ENCODE measurements at places on chromosomes 12 and 14.

- peak; percentile 52 for DNase-seq
Measured at GRCh38 chr12:52037248-52037861, 13.9 kb upstream of the NR4A1 start.

GRCh38 chr12:132477703-132478432, 12.1 kb upstream of the FBRSL1 start:
- DNase-seq: no peak

GRCh38 chr14:52380294-52380693, 66.2 kb downstream of the PTGER2 start:
- DNase-seq: no peak

DNA sequence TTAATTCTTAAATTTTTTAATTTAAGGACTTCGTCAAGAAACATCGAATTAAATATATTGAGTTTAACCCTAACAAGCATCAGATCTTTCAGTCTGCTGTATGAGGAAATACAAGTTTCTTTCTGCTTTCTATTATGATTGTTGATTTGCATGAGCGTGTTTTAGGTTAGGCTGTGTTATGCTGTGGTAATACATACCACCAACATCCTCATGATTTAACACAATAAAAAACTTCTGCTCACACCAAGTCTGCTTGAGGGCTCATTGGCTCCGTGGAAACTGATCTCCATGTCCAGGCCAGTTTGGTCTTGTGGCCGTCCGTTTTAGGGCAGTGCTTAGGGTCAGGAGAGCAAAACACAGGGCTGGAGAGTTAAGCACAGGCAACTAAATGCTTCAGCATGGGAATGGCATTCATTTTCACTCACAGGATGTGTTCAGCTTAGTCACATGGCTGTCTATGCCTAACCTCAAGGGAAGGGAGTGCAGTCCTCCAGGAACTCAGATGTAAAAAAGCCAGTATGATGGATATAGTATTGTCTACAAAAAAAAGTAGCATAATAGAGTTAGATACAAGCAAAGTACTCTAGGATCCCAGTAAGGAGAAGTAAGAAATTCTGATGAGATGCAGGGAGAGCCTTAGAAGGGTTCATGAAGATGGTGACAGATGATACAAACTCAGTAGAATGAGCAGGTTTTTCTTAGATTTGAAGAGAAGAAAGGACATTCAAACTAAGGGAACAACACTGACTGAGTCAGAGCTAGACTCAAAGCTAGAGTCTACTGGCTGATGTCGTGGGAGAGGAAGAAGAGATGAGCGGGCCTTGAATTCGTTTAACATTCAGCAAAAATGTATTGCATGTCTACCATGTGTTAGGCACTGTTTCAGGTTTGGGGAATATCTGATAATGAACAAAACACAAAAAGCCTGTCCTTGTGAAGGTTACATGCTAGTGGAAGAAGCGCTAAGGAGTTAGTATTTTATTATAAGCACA, 16.3 kb downstream of the MARK3 start:
- DNase-seq: no peak

- no peak for DNase-seq
Measured at GRCh38 chr14:44286201-44286600, 220.9 kb downstream of the FSCB start.

DNA sequence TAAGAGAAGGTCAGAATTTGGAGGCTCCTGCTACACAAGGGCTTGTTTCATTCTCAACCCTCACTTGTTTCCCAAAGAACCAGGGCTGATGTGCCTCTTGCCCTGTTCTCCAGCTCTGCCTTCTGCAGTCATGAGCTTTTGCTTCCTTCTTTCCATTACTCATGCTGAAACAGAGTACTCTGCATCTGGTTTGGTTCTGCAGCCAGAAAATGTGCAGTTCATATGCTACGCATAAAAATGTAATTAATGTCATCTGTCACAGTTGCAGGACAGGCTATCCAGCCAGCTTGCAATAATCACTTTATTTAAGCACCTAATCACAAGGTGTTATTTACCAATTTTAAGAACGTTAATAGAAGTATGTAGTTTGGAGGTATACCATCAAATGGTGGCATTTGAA, 150.2 kb downstream of the SRGAP1 start:
- DNase-seq: no peak

DNA sequence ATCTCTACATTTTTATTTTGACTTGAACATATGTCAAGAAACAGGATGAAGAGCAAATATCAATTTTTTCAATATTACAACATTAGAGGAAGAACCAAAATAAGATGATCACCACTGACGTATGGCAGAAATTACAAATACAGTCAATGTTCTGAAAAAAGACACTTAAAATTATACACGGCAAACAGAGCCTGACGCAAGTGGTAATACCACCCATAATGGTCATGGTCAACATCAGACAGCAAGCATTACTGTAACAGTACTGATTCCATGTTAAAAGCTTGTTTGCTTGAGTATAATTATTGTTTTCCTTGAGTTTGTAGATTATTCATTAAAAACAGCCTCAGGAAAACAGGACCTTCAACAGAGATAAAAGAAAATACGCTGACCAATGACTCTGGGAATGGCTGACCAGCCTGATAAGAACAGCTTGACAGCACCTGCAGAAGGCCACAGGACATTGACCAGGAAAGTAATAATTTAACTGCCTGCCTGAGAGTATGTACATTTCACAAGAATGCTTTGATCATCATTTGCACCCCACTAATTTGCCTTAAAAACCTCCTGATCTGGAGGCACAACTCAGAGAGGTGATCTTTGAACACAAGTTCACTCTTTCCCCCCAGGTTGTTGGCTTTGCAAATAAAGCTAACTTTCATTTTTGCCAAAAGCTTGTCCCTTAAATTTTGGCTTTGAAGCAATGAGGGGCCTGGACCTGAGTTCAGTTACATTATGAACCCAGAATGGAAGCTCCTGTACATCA, 187.3 kb downstream of the IPO8 start:
- DNase-seq: no peak

GRCh38 chr12:82414926-82415325, 56.6 kb downstream of the METTL25 start:
- DNase-seq: no peak

- no peak for DNase-seq
Measured at GRCh38 chr12:132123970-132124765, 20.0 kb downstream of the DDX51 start.

- no peak for DNase-seq
Measured at GRCh38 chr14:104119119-104119487, 19.3 kb upstream of the KIF26A start.

GRCh38 chr14:24863968-24864684, 185.8 kb downstream of the STXBP6 start:
- no peak for DNase-seq

DNA sequence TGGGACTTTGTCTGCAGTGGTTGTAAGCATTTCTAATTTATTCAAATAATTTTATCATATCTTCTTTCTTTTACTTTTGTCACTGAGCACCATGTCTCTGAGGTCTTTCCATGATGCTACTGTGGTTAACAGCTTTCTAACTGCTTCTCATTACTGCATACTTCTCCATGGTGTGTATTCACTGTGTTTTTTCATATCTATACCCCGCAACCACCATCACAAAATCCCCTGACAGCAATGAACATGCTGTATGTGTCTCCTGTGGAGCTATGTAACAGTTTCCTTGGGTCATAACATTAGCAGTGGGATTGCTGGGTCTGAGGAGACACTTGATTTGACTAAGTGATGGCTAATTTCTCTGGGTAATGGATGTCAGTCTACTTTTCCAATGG, 29.2 kb upstream of the CHST11 start:
- DNase-seq: no peak

- DNase-seq: peak; percentile 16
Measured at GRCh38 chr12:14995583-14996425, 23.0 kb downstream of the PDE6H start.

DNA sequence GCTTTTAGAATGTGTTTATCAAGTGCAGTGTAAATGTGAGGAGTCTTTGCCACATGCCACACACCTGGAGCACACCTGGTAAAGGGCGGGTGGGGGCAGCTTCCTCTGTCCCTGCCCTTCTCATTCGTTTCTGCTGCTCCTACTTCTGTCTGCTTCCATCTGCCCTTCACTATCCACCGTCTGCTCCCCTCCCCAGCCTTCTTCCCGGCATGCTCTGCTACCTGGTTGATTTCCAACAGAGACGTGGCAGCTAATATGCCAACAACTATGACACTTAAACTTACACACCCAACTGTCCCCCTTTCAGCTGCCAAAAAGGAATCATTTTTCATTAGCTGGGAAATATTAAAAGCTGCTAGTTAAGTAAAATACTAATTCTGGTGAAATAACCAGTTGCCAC, 9.1 kb upstream of the CARMIL3 start:
- DNase-seq: no peak

GRCh38 chr12:59973515-59973914, 377.7 kb downstream of the SLC16A7 start:
- DNase-seq: no peak

GRCh38 chr12:25052196-25052913, 103.5 kb upstream of the BCAT1 start:
- DNase-seq: no peak

DNA sequence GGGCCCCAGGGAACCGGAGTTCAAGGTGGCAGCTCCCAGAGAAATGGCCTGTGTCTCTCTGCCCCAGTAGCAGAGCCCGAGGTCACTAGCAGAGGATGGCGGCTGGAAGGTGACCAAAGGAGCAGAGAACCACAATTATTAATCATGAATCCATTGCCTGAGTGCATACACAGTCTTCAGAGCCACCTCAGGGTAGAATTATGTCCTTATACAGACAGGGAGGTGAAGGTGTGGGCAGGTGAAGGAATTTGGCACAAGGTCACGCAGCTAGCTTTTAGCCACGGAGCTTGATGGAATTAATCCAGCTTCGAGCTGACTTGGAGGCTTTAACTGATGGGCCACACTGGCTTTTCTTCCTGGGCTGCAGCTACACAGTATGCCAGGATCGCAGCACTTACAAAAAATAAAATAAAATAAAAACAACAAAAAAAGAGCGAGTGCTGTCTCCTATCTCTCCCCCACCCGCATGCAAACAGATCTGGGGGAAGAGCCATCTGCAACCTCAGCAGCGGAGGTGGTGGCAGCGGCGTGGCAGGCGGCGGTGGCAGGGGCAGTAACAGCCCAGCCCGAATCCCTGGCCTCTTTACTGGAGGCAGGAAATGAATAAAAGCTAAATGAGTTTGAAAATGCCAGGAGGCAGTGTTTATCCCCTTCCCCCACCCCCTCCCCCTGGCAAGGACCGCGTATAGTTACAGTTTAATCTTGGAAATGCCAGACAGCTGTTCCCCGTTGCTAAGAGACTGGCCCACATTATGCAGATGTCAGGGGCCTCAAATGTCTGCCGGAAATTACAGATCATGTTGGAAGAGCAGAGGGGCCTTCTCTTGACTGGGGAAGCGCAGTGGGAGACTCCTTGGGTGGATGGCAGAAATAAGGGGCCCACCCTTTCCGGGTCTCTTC, 93.5 kb downstream of the LRRC74A start:
- DNase-seq: no peak

GRCh38 chr12:38664661-38665269, 240.6 kb downstream of the CPNE8 start:
- DNase-seq: peak; percentile 10

- no peak for DNase-seq
Measured at GRCh38 chr14:31243860-31244259, 36.3 kb upstream of the HECTD1 start.

GRCh38 chr12:123934016-123934620, 38.5 kb downstream of the CCDC92 start:
- DNase-seq: no peak

- no peak for DNase-seq
Measured at GRCh38 chr14:103280278-103280928, 53.6 kb upstream of the EIF5 start.

DNA sequence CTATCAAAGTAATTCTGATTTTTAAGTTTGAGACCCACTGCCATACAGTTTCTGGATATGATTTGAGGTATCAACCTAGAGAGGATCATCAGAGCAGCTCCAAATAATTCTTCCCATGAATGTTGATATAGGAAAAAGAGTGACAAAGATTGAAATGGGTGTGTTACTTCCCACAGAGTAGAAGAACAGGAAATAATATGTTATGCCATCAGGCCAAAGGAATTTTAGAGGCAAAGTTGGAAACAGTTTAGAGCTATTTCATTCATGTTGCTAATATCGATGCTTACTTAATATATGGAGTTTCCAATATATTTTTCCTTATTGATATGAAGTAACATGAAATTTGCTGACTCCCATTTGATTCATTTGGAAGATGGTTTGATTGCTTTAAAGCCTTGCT, 8.9 kb upstream of the MSRB3 start:
- no peak for DNase-seq

- DNase-seq: no peak
Measured at GRCh38 chr12:123398550-123399254, 14.8 kb downstream of the KMT5A start.

- DNase-seq: no peak
Measured at GRCh38 chr14:56002876-56003625, 115.2 kb upstream of the PELI2 start.

GRCh38 chr12:77130193-77130592, 64.8 kb upstream of the E2F7 start:
- no peak for DNase-seq

- no peak for DNase-seq
Measured at GRCh38 chr12:109645194-109645593, 68.4 kb upstream of the FAM222A start.

GRCh38 chr12:95271465-95271864, 53.9 kb downstream of the VEZT start:
- no peak for DNase-seq

DNA sequence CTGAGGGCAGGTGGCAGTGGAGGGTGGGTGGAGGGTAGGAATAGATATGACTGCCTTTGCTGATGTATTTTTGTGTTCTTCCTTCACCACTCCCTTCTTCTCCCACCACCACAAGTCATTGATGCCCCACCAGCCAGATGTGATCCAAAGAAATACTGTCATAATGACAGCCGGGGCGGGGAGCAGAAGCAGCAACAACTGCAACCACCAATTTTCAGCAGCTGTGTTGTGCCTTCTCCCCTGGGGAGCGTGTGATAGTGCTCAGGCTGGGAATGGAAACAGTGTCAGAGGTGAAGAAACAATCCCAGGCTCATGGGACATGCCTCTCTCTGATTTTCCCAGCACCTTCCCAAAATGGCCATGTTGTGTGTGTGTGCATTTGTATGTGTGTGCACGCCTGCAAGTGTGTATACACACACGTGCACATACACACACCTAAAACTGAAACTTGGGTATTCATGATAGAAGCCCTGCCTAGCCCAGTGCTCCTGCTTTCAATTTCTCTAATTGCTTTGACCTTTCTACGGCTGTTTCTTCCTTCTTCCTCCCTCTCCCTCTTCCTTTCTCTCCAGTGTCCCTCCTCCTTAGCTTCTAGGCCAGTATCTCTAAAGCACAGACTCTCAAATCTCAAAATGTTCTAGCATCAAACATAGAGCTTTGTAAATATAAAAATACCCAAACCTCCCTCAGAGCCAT, 299.2 kb upstream of the FKBP4 start:
- no peak for DNase-seq

Measured in HEK293T (cell line).